H1 (cell line): ENCODE measurements at places on chromosomes 13 and 19. TPM values are rescaled to one million over a fixed set of nuclear protein-coding genes. Genes with fewer than 3 reads are reported as not detected.

DNA sequence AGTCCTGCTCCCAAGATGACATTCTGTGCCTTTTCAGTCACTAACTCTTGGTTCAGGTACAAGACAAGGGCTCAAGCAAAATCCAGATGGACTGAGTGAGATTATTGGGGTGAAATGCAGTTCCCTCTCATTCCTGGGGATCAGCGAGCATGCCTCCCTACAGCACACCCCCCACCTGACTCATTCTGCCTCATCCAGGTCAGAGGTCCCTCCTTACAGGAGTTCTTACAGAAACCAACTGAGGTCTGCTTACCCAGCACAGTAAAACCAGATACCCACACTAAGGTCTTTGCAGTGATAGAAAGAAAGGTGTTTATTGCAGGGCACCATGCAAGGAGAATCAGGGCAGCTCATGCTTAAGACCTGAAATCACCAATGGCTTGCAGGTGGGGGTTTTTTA is 21.6 kb upstream of the MRI1 start:
- no peak for DNase-seq

- peak; percentile 89 for DNase-seq
These were observed 2.5 kb downstream of the PCDH8 start for GRCh38 chr13:52845766-52846566.

The OR7C1 gene
- total RNA-seq: not detected in 2 replicates

The ZNF578 gene
- total RNA-seq: 4.2 TPM in 2 replicates

The USHBP1 gene
- 6.5 and 7.5 TPM in 2 replicates for total RNA-seq
